ENCODE measurements at places on chromosomes 3 and 15.

GRCh38 chr3:193897288-193897687 is 238.7 kb upstream of the HES1 start:
- no peak for DNase-seq

DNA sequence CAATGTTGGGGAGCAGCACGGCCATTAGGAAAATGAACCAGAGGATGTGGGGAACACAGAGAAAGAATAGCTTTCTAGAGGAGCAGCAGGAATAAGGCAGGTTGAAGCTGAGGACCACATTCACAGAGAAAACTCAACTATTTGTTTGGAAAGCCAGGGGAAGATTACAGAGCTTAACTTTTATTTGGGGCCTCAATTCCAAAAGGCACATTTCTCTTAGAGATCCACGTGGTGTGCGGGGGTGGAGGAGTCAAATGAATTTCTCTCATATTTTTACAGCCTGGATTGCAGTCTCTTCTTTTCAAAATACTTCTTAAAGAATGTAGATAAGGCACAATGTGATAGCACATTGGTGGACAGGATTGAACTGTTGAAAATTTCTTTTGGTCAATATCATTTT is 253.7 kb downstream of the ROBO1 start:
- DNase-seq: no peak

- peak; percentile 39 for DNase-seq
Observed at GRCh38 chr15:35173444-35174118, 88.5 kb upstream of the NANOGP8 start.

DNA sequence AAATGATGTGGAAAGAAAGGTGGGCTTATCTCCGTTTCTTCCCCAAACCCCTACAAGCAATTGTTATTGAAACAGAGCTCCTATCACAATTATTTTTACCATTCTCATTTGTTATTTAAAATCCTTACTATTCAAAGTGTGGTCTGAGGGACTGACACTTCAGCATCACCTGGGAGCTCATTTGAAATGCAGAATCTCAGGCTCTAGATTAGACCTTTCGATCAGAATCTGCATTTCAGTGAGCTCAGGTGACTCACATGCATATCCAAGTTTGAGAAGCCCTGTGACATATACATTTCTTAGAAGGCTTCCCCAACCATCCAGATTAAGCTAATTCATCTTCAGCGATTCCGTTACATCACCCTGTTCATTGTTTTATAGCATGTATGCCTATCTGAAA is 145.0 kb downstream of the KCNH8 start:
- DNase-seq: no peak

GRCh38 chr3:112814266-112814665 is 32.4 kb downstream of the CD200R1L start:
- DNase-seq: peak; percentile 86

DNA sequence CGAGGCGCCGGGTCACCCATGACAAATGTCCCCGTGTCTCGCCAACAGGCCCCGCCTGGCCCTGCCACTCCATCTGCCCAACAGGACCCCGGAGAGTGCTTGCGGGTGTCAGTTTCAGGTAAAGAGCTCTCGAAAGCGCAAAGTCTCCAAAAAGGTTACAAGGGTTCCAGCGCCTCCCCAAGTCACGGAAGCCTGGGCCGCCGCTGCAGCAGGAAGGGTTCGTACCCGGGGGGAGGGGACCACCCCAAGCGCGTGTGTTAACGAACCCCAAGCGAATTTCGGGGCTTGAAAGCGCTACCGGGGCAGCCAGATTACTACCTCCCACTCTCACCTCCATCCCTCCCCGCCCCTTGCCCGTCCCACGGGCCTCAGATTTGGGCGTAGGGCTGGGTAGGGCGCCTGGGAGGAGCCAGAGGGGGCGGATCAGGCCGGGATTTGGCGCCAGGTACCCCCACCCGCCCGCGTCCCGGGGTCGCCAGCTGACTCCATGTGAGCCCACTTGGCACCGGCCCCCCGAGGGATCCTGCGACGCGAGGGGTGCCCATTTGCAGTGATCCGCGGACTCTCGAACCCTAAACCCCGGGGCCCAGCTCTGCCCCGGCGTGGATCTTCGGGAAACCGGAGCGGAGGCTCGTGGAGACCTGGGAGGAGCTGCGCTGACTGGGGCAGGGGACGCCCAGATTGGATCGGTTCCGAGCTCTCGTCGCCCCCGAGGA is 85.9 kb downstream of the NR2F2 start:
- no peak for DNase-seq

GRCh38 chr3:53361852-53362251 is 14.5 kb upstream of the DCP1A start:
- DNase-seq: no peak

GRCh38 chr3:103406320-103406850 is 971.6 kb downstream of the ZPLD1 start:
- no peak for DNase-seq

DNA sequence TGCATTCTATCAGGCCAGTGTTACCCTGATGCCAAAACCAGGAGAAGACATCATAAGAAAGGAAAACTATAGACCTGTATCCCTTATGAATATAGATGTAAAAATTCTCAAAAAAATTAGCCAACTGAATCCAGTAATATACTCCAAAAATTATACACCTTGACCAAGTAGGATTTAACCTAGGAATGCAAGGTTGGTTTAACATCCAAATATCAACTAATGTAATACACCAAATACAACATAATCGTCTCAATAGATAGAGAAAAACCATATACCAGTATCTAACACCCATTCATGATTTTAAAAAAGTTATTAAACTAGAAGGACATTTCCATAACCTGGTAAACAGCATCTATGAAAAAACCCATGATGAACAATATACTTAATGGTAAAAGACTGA is 56.5 kb upstream of the SELENOK start:
- no peak for DNase-seq

DNA sequence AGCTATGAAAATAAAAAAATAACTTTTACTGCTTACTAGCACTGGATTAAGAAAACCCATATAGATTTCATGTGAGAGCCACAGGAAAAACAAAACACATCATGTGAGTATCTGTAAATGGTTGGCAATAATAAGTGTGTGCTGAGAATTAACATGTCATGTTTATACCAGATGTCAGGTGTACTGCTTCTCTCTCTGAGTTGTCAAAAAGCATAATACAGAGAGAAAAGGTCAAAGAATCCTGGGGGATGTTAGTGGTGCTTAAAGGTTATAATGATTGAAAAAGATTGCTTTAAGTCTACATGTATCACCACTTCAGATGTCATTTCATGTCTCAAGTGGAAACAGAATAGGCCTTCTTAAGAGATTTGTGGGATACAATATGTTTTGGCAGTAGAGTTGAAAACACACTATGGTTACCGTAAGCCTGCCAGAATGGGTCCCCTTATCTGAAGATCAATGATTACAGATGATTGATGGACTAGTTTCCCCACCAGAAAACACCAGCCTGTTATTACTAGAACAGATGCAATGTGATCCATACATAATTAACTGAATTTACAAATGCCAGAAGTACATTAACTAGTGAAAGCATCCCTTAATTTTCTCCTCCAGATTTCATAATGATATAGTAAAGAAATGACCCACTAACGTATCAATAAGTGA is 204.1 kb downstream of the CNTN3 start:
- no peak for DNase-seq

DNA sequence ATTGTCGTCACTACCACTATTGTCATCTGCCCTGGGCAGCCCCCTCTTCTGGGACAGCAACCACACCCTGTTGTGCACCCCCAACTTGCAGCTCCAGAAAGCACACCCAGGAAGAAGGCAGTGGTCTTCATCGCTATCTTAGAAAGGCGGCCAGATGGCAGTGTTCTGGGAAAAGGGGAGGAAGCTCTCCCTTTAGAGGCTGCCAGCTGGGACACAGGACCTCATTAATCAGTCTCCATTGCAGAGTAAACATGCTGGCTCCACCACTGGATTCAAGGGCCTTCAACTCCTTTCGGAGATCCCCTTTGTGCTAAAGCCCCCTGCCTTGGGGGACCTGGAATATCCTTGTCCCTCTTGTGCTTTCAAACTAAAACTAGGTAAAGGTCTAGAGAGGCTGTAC is 199.3 kb upstream of the LINGO1 start:
- no peak for DNase-seq

DNA sequence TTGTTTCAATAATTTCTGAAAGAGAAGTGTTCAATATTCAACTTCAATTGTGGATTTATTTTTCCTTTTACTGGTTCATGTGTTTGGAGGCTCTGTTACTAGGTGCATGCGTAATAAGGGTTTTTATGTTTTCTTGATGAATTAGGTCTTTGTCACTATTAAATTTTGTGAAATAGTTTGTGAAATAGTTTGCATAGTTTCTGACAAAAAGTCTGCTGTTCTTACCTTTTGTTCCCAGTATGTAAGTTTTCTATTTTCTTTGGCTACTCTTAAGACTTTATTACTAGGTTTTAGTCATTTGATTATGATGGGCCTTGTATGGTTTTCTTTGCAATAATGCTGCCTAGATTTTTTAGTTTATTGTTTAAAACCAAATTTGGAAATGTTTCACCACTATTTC is 38.0 kb downstream of the MEF2A start:
- DNase-seq: peak; percentile 35

GRCh38 chr15:85047271-85047948 is 65.8 kb downstream of the PDE8A start:
- DNase-seq: peak; percentile 90

DNA sequence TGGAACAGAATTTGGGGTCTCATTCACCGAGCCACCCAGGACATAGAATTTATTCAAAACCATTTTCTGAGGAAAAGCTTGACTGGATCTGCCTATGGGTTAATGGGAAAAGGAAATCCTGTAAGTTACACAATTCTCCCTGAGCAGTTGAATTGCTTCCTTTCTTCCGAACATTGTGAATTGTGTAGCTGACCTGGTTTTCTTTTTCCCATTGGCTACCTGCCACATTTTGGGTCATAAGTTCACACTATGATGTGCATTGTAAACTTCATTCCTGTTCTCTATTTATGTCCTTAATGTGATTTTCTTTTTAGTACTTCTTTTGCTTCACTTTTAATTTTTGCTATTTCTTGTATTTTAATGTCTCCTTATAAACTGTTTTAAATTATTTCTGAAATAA is 386.0 kb upstream of the LRRC3B start:
- DNase-seq: no peak

DNA sequence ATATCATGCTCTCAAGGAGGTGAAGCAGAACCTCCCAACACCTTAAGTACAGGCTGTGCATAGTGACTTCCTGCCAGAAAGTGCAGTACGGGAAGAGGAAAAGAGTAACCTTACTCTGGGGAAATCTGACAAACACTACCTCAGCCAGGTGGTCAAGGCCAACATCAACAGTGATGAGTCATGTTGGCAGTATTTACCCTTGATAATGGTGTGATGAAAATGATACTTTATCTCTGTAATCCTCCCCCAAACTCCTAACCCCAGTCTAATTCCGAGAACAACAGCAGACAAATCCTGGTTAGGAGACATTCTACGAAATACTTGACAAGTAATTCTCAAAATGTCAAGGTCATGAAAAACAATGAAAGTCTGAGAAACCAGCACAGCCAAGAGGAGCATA is 26.5 kb downstream of the ANKDD1A start:
- DNase-seq: peak; percentile 13

DNA sequence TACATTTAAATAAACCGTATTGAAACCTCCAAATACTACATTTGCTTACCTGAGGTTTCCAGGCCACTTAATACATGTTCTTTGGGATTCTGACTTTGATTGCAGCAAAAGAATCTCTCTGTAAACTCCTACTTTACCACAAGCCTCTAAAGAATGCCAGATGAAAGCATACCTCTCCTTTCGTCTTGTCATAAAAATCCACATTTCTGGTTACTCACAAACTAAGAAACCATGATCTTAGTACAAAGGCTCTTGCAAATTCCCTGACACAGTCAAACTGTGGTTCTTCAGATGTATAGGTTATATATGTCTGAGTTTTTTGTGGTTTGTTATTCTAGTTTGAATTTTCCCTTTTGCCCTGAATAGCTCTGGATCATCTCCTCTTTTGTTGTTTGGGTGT is 188.4 kb downstream of the RAP2B start:
- peak; percentile 91 for DNase-seq

DNA sequence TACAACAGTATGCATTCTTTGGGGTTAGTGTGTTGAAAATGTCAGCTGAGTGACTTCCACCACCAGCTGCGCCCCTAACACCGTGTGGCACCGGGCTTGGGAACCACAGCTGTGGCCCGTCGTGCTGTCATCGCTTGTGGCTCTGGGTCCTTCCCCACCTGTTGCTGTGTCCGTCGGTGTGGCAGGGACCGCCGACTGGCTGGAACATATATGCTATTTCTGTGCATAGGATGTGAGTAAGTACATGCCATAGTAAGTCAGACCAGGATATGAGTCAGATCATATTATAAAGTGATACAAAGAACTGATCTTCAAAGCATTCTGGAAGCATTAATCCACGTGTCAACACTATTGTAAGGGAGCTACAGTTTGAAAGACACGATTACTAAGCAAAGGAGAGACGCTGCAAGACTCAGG is 31.9 kb downstream of the EHD4 start:
- DNase-seq: peak; percentile 93

GRCh38 chr3:143168855-143169192 is 49.3 kb downstream of the CHST2 start:
- DNase-seq: no peak

DNA sequence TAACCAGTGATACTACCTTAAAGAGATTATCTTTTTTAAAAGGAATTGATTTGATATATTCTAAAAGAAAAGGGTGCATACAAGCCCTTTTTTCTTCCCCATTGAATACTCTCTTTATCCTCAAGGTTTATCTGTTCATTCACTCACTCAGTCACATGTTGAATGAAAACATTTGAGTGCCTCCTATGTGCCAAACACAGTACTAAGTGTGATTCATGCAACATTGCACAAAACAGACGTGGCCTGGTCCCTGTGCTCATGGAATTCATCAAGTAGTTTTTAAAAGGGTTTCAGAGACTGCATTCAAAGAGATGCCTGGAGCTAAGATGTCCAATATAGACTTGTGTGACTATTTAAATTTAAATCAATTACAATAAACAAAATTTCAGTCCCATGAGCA is 462.2 kb upstream of the MDFIC2 start:
- DNase-seq: peak; percentile 6

- peak; percentile 86 for DNase-seq
Observed at GRCh38 chr3:58051196-58051595, 43.0 kb downstream of the FLNB start.

GRCh38 chr15:70133296-70133695 is 35.6 kb upstream of the TLE3 start:
- no peak for DNase-seq

Data from fibroblast of skin of right biceps (primary cell).